Transverse colon (tissue), 4 donors: ENCODE measurements at places on chromosomes 6 and 20.

- DNase-seq: no peak
These were observed 5.5 kb downstream of the CASP8AP2 start for GRCh38 chr6:89834884-89835792.

DNA sequence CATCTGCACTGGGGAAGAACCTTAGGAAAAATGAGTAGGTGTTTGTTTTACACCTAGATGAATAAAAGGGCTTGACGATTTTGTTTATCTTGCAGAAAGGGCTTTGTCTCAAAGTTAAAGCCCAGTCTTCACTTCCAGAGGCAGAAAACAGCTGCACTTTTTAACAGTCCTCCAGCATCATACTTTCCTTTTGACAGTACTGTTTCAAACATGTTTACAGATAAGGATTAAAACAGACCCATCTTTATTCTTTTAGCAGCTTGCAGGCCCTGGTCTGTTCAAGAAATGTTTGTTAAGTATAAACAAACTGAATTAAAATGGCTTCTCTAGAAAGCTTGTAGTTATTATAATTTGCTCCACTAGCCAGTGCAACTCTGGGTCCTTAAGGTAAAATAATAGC is 374.2 kb downstream of the EPHA7 start:
- no peak for DNase-seq

DNA sequence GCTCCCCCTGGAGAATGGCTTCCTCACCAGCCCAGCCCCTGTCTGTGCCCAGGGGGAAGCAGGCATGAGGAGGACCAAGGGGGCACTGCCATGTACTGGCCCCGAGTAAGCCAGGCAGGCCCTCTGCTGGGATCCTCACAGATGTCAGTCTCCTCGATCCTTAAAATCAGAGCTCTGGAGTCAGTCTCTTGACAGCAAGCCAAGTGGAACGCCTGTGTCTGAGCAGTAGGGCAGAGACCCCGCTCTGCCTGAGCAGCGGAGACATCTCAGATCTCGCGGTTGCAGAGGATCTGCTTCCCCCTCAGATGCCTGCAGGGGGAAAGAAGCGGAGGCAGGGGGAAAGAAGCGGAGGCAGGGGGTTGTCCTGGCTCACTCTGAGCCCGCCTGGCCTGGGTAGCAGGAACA is 92.6 kb downstream of the SNX5 start:
- DNase-seq: no peak

- no peak for DNase-seq
These were observed 228.1 kb upstream of the CEP162 start for GRCh38 chr6:84455511-84456029.

DNA sequence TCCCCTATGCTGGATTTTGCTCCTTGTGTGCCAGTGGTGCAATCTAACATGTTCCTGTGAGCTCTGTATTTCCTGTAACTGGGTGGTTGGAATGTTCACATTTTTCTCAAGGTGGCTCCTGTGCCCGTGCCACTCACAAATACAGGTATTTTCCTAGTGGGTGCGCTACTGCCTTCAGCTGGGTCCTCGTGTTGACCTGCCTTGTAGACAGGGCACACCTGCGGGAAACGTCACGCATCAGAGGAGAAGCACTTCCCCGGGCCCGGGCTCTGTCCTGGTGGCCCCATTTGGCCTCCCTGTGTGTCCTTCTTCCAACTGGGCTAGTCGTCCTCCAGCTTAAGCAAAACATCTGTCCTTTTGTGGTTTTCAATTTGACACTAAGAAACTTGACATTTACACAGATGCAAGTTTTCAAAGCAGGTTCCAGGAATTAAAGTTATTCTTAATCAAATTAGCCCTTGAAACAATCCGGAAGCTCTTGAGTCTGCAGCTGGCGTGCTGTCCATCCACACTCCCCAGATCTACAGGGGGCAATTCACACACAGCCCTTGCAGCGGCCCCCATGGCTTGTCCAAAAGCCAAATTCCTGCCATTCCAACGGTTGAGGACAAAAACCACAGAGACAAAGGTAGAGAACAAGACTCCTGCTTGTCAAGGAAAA is 275.1 kb downstream of the CDC5L start:
- DNase-seq: peak; percentile 52

- no peak for DNase-seq
These were observed 5.0 kb downstream of the ANKRD60 start for GRCh38 chr20:58223358-58223941.

DNA sequence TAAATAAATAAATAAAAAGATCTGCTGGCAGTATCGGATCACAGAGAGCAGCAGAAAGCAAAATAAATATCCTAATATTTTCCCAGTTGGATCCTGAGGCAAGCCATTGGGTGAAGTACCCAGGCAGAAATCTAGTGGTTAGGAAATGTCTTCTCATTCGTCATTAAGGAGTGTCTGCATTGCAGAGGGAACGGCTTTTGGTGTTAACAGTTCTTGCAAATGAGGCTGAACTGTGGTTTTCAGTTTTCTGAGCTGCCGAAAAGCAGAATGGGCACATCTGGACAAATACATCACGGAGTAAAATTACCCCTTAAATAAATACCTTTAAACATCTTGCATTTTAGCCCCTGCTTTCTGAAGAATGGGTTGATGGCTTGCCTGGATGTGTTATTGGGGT is 82.3 kb upstream of the MPC1 start:
- no peak for DNase-seq

DNA sequence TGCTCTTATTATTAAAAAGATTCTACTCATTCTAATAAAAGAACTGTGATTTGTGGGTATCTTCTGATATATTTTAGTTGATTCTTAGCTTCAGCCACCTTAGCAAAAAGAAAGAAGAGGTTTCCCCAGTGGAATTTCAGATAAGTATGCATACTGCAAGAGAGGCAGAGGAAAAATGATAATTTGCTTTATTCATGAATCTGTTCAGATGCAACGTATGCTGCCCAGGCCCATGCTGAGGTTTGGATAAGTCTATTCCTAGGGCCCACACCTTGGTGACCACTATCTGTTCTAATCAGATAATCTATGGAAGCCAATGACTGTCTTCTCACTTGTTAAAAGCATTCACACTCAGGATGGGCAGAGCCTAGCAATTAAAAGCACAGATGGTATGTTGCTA is 194.0 kb downstream of the HIVEP2 start:
- no peak for DNase-seq

GRCh38 chr20:5890773-5891441 is 59.4 kb downstream of the TRMT6 start:
- no peak for DNase-seq

- DNase-seq: no peak
These were observed 47.8 kb upstream of the TAGAP start for GRCh38 chr6:159092631-159093030.

DNA sequence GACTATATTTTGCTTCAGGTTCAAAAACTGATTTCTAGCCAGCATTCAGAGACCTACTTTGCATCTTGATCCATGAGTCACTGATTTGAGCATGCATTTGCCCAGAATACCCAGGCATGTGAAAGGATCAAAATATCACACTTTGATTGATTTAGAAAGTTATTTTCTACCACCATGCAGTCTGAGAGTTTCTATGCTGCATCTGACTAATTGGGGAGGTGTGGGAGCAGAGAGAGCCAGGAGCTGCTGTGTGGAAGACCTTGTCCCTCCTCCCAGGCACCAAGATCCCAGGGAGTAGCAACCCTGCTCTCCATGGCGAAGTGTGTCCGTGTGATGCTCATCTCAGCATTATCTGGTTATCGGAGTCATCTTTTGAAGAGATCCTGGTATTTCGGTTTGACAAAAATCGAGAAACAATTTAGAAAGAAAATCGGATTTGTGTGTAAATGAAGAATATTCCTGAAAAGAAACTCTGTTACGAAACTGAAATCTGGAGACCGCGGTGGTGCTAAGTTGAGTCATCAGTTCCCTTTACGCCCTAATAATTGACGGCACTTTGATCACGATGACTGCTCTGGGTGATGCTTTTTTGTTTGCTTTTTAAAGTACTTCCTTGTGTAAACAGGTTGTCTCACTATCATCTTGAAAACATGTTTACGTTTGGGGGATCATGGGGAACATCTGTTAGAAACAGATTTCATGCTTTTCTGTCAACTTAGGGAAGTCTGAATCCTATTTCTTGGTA is 193.4 kb downstream of the BACH2 start:
- DNase-seq: no peak

GRCh38 chr6:44401138-44401537 is 13.6 kb downstream of the CDC5L start:
- no peak for DNase-seq

- no peak for DNase-seq
These were observed 59.5 kb downstream of the MANEA start for GRCh38 chr6:95636552-95637431.

- DNase-seq: peak; percentile 66
These were observed 5.2 kb downstream of the TNNC2 start for GRCh38 chr20:45821947-45822346.

- DNase-seq: no peak
These were observed 580.8 kb downstream of the BMP2 start for GRCh38 chr20:7348253-7348652.

GRCh38 chr20:63533388-63533787 is 3.8 kb downstream of the PTK6 start:
- DNase-seq: no peak

DNA sequence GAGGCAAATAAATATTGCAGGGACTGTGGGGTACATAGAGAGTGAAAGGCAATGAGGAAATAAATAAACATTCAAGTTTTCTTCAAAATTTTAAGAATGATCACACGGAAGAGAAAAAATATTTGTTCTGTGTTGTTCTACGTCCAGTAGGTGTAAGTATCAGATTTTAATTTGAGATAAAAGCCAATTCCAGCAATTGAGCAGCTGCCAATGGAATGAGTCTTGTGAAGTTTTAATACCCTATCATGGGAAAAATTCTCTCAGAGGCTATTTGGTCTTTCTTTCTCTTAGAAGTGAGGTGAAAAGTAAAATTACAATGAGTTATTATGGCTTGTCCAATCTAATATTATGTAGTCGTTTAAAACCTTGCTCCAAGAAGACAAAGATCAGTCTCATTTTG is 195.7 kb upstream of the CITED2 start:
- no peak for DNase-seq
